ENCODE measurements at places on chromosomes 7 and 10.

GRCh38 chr10:68288717-68289116 is 43.1 kb upstream of the HNRNPH3 start:
- no peak for DNase-seq

DNA sequence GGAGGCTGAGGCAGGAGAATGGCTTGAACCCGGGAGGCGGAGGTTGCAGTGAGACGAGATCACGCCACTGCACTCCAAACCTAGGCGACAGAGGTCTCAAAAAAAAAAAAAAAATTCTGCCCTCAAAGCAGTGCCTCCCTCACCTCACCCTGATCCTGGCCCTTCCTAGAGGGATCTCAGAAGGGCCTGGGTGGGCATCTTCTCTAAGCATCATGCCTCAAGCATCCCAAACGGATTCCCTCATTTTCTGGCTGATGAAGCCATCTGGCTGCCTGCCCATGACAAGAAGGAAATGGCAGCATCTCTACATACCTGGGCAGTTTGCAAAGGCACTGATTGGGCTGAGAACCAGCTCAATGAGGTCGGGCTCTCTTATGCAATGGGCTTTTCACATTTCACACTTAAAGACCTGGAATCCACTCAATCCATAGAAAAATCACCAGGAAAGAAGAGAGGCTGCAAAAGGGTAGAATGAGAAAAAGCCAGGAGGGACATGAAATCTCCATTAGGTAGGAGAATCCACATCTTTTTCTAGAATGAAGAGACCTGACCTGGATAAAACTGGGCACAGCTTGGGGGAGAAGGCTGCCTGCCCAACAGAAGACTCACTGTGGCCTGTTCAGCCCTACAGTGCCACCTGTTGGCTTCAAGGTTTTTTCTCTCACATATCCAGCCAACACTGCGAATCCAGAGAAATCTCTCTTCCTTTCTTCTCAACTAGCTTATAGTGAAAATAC is 48.1 kb downstream of the PDLIM1 start:
- no peak for DNase-seq

- no peak for DNase-seq
Observed at GRCh38 chr7:142298627-142299026, 40.8 kb upstream of the PRSS58 start.

- DNase-seq = no peak
Observed at GRCh38 chr10:113441220-113441619, 111.6 kb upstream of the HABP2 start.

- no peak for DNase-seq
Observed at GRCh38 chr7:124379296-124379695, 346.4 kb upstream of the TMEM229A start.

- DNase-seq = no peak
Observed at GRCh38 chr7:47414342-47415317, 167.3 kb downstream of the TNS3 start.

- DNase-seq = no peak
Observed at GRCh38 chr7:88888684-88889083, 93.1 kb upstream of the TEX47 start.

- no peak for DNase-seq
Observed at GRCh38 chr7:151384776-151385625, 24.8 kb downstream of the WDR86 start.

DNA sequence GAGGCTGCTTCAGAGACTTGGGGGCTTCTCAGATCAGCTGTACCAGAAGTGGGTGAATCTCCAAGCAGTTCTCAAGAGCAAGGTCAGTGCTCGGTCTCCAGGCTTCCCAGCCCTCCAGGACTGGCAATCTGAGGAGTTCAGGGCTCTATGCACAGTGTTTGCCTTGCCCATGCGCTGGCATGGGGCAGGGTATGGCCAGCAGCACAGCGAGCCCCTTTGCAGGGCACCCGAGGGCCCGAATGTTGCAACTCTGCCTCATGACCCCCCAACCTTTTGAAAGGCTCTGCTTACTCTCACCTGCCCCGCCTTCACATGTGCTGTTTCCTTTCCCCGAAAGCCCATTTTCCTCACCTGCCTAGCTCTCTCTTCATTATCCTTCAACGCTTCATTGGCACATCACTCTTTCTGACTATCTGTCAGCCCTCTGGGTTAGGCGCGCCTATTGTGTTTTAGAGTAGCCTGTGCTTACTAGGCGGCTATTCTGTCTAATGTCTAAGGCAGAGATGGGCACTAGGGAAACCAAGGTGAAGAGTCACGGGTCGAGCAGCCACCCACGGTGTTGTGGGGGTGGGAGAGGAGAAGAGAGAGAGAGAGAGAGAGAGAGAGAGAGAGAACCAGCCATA is 83.6 kb downstream of the WDFY4 start:
- DNase-seq = no peak

DNA sequence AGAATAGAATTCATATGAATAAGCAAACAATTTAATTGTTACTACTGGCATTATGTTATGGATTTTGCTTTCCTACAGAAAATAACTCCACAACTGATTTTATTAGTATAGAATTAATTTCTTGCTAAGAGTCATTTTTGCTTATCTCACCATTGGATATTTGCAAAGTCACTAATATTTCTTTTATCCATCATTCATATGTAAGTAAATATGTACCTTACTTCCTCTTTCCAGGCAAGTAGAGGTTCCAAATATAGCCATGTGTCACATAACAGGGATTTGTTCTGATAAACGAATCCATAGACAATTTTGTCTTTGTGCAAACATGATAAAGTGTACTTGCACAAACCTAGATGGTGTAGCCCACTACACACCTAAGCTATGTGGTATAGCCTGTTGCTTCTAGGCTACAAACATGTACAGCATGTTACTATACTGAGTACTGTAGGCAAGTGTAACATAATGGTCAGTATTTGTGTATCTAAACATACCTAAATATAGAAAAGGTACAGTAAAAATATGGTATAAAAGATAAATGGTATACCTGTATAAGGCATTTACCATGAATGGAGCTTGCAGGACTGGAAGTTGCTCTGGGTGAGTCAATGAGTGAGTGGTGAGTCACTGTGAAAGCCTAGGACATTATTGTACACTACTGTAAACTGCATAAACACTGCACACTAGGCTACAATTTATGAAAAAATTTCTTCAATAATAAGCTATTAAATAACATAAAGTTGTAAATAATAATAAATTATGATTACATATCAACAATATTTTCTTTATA is 18.3 kb downstream of the KLLN start:
- DNase-seq = no peak

- no peak for DNase-seq
Observed at GRCh38 chr7:157903710-157904109, 566.9 kb downstream of the DNAJB6 start.

- DNase-seq = peak; percentile 27
Observed at GRCh38 chr7:3154881-3155494, 111.3 kb upstream of the CARD11 start.

GRCh38 chr10:51325649-51326048 is 251.4 kb downstream of the PRKG1 start:
- no peak for DNase-seq

DNA sequence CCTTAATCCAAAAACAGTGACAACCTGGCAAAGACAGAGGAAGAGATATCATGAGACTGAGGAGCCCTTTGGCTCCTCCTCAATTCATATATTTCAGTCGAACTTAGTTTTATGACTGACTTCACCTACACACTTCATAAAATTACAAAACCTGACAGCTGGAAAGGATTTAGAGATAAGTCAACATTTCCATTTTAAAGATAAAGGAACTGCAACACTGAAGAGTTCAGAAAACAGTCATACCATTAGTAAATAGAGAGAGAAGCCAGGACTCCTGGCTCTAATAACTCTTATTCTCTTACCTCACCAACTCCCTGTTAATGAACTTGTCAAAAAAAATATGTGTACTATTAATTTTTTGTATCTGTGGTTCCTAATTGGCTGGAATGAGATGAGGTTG is 141.0 kb upstream of the COL1A2 start:
- no peak for DNase-seq

DNA sequence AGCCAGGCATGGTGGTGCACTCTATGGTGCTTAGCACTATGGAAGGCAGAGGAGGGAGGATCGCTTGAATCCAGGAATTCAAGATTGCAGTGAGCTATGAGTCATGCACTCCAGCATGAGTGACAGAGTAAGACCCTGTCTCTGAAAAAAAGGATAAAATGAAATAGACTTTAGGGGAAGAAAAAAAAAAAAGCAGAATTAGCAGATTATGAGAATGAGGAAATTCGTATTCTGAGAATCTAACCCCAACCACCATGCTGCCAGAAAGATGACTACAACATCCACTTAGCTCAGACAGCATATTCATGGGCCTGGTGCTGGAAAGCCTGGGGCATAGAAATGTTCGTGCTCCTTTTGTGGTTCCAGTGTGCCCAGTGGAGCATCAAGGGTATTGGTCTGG is 63.3 kb downstream of the TMEM26 start:
- DNase-seq = no peak

DNA sequence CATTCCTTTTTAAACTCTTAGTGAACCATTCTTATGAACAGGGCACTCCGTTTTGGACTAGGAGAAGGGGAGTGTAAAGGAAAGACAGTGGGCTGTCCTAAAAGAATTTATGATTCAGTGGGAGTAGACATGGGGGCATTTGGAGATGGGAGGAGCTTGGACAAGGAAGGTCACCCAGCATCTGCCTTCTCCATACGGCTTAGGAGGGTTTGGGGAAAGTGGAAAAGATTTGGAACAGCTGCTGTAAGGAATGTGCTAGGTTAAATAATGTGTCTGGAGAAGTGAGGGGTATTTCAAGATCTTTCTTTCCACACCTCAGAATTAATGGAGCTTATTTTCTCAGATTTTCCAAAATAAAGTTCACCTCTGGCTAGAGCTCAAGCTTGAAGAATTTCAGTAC is 24.0 kb downstream of the SLC35G1 start:
- DNase-seq = no peak

GRCh38 chr10:21475393-21475792 is 50.1 kb downstream of the SKIDA1 start:
- no peak for DNase-seq

- no peak for DNase-seq
Observed at GRCh38 chr7:137354396-137354795, 10.9 kb upstream of the PTN start.

GRCh38 chr7:1170741-1171501 is 10.9 kb upstream of the ZFAND2A start:
- no peak for DNase-seq

DNA sequence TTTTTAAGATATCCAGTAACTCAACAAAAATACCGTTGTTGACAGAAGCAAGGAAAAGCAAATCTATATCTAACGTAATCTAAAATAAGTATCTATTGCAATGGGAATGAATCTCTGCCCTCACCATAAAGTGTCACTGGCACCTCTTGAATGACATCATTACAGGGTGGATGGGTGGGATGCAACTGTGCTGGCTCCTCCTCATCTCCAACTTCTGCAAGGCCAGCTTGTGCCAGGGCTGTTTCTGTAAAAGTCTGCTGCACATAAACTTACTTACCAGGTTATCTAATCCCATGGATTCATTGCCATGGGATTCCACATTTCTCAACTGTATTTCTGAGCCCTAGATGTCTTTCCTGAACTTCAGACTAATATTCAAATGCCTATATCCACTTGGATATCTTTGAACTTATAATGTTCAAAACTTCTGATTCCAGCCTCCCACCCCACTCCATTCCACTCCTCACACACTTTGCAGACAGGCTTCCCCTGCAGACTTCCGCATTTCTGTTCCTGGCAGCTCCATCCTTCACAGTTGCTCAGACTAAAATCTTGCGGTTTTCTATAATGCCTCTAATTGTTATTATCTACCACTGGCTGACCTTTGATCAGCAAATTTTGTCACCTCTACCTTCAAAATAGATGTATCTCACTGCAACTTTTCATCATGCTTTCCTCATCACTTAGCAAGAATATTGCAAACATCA is 10.7 kb downstream of the FGL2 start:
- no peak for DNase-seq

DNA sequence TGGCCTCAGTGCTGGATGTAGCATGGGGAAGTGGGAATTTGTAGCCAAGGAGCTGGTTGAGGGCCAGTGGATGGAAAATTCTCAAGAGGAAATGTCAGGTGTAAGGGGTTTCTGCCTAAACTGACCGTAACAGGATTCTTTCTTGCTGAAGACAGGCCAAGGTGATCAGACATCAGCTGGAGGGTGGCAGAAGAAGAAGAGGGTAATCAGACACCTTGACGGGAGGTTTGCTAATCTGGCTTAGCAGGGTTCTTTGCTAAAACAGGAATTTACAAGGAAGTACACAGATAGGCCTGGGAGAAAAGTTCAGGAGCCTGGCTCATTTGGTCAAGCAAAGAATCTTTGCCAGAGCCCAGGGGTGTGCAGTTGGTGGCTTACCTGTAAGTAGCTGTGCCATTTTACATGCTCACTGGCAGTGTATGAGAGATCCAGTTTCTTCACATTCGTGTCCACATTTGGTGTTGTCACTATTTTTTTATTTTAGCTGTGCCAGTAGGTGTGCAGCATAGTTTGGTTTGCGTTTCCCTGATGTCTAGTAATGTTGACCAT is 73.7 kb downstream of the BMPR1A start:
- DNase-seq = no peak

GRCh38 chr7:79063019-79063698 is 390.3 kb downstream of the MAGI2 start:
- no peak for DNase-seq

GRCh38 chr7:80287400-80288174 is 153.0 kb downstream of the GNAI1 start:
- DNase-seq = no peak

DNA sequence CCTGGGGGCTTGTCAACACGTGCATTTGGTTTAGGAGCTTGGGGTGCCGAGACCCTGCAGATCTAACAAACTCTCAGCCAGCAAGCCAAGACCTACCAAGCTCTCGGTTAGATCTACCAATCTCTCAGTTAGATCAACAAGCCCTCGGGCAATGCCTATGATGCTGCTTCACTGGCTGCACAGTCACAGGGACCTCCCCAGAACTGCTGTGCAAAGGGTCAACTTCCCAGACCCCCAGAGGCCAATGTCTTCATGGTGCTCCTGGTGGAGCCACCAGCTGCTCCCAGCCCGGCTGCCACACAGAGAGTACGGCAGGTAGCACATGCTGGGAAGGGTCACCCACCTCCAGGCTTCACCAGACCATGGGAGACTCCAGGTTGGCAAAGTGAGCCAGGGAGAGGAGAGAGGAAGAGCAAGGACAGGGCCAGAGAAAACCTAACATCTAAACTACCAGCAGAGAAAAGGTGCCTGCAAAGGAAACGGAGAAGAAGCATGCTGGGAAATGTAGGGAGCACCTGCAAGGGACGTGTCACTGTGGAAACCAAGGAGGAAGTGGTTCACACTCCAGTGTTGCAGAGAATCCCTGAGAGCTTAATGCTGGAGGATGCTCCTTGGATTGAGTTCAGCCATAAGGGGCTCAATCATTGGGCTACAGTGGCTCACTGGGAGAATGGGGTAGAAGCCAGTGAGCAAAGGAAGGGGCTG is 51.5 kb upstream of the GDF10 start:
- DNase-seq = no peak

DNA sequence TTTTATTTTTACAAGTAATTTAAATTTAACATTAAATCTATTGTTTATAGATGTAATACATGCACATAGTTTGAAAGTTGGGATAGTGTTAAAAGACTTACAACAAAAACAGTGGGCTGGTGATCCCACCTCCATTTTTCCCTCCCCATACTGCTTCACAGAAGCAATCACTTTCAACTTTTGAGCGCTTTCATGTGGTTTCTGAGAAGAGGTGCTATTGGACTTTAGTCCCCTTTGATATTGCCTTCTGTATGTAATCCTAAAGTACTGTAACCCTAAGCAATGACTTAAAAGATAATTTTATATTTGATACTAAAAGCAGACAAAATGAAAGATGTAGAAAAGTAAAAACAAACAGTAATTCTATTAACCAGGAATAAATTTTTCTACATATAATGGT is 88.1 kb upstream of the FAM171A1 start:
- no peak for DNase-seq

GRCh38 chr7:51666751-51667150 is 350.1 kb upstream of the COBL start:
- DNase-seq = no peak

GRCh38 chr10:11684717-11685645 is 57.2 kb upstream of the ECHDC3 start:
- peak; percentile 38 for DNase-seq
